ENCODE measurements at places on chromosomes 4 and X.

GRCh38 chr4:36374836-36375511 lies 93.6 kb downstream of the DTHD1 start:
- no peak for DNase-seq

DNA sequence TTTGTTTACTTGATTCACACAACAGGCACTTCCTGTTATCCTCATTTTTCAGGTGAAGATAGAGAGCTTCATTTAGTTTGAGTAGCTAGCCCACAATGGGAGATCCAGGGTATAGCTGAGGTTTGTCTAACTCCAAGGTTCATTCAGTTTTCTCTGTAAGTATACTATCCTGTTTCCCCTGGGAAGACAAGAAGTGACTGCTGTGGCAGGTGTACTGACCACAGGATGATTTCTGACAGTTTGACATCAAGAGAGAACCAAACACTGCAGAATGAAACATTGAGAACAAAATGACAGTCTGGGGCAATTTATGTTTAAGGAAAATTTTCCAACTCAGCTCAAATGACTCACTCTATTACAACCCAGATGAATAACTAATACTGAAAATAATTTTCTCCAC lies 958.0 kb downstream of the STPG2 start:
- no peak for DNase-seq

DNA sequence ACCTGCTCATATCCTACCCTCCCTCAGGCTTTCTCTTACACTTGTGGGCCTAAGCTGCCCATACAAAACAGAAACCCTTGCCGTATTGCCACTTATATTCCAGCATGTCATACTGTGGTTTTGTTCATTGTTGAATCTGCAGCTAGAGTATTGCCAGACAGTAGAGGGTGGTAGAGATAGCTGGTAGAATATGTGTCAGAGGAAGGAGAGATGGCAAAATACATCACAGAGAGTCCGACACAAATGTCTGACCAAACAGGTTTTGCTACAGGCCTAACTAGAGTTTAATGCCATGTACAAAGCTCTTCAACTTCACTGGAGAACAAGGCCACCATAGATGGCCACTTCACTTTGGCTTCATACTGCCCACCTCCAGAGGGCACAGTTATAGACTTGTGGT lies 160.1 kb downstream of the EFHC2 start:
- DNase-seq, result no peak

- DNase-seq, result no peak
Observed at GRCh38 chr4:150818661-150819060, 196.4 kb downstream of the LRBA start.

DNA sequence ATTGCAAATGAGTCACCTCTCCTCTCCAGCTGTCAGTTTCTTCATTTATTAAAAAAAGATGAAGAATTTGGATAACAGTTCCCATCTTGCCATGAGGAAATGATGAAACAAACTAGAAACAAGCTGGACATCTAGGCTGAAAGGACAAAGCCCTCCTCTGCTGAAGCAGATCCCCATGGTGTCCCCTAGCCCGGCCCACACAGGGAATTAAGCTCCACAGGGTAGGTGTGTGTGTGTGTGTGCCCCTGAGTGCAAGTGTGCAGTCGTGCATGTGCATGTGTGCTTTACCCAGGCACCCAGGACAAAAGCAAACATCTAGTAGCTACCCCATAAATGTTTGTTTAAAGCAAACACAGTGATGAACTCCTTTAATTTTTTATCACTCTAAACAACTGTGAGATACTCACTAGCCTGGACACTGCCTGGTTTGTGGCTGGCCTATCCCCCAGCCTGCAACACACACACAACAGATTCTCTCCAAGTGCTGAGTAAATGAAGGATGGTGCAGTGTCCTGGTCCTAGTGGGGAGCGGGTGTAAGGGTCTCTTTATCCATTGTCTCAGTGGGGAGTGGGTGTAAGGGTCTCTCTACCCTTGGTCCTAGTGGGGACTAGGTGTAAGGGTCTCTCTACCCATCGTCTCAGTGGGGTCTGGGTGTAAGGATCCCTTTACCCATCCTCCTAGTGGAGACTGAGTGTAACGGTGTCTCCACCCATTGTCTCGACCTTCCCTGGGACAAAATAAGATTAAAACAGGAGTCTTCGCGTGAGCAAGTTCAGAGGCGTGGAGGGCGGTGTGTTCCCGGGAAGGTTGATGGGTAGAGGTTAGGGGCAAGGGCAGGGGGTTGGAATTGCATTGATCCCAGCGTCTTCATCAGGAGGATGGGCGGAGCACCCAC lies 688 bp upstream of the EVC start:
- peak; percentile 59 for DNase-seq

DNA sequence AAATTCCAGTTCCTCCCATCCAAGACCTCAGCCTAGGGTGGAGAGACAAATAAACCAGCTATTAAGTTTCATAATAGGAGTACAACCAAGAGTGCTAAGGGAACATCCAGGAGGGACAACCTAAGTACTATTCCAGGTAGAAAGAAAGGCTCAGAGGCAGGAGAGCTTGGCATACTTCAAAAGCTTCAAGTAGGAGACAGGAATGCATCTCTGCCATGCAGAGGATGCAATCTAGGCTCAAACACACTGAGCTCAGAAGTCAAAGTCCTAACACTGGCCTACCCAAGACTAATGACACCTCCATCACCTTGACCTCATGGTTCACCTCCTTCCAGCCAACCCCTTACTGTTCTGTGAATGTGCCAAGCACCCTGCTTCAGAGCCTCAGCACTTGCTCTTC lies 8.1 kb downstream of the WDFY3 start:
- no peak for DNase-seq

Measured in muscle of back (tissue), 13 donors.